Fibroblast of skin of left biceps (primary cell): ENCODE measurements at places on chromosomes 3 and 15.

DNA sequence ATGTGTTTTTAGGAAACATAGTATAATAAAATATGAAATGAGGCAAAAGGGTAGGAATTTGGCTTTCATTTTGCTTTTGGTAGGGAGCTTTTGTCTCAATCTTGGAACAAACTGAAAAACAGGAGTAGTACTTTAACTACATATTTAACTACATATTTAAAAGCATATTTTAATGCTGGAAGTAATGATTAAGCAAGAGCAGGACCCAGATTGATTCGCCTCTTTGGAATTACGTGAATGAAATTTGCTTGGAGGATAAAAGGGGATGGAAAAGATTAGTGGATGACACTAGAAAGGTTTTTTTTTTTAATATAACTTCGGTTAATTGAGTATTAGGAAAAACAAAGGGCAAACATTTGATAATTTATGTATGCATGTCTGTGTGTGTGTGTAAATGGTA lies 11.2 kb upstream of the TMEM212 start:
- peak; percentile 56 for DNase-seq

- no peak for DNase-seq
Measured at GRCh38 chr3:177105623-177106022, 91.7 kb downstream of the TBL1XR1 start.

GRCh38 chr3:189419038-189419437 lies 212.2 kb upstream of the TP63 start:
- DNase-seq: no peak

- DNase-seq: no peak
Measured at GRCh38 chr3:168865022-168865551, 769.4 kb upstream of the GOLIM4 start.

DNA sequence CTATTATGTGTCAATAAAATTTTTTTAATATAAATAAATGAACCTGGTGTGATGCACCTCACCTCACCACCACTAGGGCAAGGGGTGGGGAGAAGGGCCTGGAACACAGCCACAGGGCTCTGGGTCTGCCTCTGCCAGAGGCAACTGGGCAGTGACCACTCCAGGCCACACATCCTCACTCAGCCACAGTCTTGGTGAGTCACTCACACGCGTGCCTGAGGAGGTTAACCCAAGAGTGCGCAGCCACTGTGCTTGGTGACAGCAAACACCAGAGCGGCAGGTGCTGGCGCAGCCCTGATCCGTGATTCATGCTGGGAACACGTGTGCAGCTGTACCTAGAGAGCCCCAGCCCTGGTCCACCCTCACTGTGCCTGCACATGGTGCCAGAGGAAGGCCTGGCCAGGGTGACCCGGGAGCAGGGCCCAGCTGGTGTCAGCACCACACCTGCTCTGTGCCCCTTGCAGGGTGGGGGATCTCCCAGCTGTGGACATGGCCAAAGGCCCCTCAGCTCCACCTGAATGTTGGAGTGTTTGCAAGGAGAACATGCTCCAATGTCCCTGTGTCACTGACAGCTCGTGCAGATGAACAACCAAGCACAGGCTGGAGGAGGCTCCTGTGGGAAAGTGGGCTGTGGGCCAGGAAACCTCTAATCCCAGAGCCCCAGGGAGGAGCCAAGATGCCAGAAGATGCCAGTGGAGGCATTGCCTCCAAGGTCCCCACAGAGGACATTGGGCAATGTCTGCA lies 2.1 kb downstream of the SLC41A3 start:
- DNase-seq: no peak

DNA sequence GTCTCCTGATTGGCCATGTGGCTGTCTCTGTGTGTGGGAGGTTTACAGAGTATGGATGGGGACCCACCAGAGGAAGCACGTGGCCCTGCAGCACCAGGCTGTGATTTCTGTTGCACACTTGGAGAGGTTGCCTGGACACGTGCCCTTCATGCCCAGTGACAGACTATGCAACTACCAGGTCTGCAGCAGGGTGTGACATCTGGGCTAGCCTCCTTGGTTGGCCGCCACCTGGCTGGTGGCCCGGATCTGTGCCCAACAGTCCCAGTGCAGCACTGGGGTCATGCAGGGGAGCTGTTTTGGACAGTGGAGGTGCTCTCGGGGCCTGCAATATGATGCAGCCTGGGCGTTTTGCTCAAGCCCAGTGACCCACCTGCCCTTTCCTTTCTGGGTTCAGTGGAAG lies 212.5 kb downstream of the UBE3A start:
- DNase-seq: no peak

DNA sequence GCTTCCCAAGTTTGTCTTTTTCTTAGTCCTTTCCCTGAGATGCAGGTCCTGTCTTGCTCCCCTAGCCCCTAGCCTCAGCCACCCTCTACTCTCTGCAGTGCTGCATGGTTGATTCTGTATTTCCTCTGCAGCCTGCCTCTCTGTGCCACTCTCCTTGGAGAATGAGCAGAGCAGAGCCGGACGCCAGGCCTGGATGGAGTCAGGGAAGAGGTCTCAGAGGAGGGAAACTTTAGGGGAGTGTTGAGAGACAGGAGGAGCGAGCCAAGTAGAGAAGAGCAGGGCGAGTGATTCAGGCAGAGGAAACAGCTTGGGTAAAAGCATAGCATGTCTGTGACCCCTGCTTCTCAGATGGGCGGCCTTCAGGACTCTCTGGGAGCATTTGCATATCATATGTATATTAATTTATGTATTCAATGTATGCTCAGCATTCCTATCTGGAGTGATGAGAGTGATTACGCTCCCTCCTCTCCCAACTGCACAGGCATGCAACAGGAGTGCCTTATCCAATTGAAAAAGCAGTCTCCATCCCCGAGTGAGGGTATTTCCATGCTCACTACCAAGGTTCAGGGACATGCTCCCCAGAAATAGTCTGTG lies 166.7 kb downstream of the RORA start:
- DNase-seq: no peak

GRCh38 chr15:32132859-32133258 lies 102.5 kb downstream of the CHRNA7 start:
- no peak for DNase-seq

DNA sequence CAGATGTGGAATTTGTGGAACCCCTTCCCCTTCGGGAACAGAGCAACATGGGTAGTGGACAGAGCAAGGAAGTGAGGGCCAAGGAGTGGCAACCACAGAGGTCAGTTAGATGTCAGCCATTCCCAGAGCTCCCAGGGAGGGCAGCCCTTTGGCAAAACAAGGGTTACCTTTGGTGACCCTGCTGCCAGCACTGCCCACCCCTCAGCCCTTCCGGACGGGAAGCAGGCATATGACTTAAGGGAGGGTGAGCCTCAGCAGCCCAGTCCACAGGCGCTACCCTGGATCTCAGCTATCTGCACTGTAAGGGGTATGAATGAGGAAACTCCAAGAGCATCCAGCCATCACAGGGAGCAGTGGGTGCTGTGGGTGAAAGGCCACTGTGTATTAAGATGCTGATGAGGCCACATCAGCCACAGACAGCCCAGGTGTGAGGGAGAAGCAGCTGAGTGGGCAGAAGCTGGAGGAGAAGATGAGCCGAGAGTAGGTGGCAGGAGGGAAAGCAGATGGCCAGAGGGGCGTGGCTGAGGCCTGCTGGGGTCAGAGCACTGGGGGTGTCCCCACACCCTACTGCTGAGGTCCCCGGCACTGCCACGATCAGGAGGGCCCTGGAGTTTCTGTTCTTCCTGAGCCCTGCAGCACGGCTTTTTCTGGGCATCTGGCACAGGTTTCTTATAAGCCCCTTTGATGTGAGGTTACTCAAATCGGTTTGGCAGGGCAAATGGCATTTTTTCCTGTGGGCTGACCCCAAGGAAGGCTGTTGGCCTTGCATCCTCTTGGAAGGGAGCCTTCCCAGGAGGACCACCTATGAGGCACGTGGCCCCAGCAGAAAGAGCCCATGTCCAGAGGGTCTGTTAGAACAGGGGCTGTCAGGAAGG lies 6.2 kb downstream of the PLA2G4D start:
- DNase-seq: no peak

DNA sequence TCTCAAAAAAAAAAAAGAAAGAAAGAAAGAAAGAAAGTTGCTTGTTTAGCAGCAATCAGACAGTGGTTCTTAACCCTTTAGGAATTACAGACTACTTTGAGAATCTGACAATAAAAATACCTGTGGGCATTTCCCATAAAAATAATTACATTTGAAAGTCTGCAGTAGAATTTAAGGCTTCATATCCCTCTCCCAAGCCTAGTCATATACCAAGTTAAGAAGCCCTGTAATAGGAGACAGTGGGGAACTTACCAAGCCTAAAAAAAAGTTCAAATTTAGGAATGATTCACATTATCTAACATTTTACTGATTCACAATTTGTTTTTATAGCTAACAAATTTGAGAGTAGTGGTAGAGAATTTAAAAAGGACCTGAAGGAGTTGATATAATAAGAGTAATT lies 47.5 kb downstream of the LRRFIP2 start:
- no peak for DNase-seq

- no peak for DNase-seq
Measured at GRCh38 chr3:181695661-181696491, 15.8 kb upstream of the SOX2 start.

- no peak for DNase-seq
Measured at GRCh38 chr3:23183731-23184130, 19.4 kb upstream of the UBE2E2 start.

DNA sequence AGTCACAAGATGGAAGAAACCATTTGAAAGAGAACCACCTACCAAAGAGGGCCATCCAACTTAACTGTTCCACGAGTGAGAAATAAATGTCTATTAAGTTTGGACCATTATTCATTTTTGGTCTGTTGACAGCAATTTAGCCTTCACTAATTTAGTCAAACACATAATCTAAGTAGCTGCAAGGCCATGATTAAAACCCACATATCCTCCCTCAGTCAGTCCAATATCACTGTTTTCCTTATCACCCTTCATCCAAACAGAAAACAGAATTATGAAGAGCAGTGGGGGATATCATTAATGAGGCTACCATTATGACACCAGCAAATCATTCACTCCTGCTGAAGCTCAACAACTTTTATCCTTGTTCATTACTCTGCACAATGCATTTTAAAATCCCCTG lies 52.0 kb downstream of the PIK3CB start:
- no peak for DNase-seq

- DNase-seq: no peak
Measured at GRCh38 chr3:41898631-41899030, 63.3 kb downstream of the ULK4 start.

DNA sequence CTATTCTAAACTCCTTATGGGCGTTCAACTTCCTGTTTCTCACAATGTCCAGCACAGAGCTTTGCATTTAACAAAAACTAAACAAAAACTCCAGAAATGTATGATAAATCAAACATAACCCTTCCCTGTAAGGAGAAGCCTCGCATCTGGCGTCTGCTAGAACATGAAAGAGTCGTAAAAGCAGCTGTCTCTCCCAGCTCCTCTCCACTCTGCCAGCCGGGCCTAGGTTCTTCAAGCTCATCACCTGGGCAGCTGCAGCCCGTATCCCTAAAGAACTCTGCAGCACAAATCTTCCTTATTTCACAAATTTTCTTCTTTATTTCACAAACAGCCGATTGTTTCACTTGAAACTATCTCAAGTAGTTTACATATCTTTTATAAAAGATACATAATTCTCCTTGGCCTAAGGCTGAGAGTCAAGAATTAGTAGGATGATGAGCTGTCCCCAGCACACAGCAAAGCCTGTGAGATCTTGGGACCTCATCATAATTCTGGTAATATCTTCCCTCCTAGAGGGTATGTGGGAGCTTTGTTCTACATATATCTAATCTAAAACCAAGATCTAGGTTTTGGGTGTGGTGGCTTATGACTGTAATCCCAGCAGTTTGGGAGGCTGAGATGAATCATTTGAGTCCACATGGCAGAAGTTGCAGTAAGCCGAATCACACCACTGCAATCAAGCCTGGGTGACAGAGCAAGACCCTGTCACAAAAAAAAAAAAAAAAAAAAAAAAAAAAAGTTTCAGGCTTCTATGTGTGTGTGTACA lies 35.3 kb downstream of the ANXA2 start:
- no peak for DNase-seq

DNA sequence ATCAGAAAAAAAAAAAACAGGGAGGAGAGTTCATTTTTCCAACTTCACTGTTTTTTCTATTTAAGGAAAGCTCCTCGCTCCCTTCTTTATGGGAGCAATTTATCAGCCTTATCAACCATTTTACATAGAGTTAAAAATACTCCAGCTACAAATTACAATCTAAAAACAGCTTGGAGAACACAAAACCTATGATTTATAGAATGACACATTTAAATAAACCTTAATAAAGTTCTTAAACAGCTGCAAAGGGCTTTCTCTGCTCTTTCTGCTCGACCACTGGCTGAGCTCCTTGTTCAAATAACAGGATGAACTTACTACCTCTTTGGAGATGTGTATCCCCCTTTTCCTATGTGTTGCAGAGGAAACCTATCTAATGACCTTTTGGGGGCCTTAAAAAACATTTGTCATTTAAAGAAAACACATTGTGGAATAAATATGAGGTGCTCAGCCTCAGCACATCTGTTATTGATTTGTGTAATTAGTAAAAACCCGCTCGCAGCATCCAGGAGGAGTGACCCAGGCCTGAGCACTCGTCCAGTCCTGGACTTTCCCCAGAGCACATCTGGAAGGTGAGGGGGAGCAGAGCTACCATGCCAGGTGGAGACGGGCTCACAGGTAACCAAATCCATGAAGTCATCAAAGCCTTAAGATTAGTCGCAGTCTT lies 231.2 kb downstream of the ATP8B4 start:
- DNase-seq: peak; percentile 30

GRCh38 chr3:105456017-105456416 lies 89.3 kb downstream of the ALCAM start:
- DNase-seq: no peak
